Glutamatergic neuron (in vitro differentiated cells): ENCODE measurements at places on chromosomes 7 and 10.

- DNase-seq: no peak
Observed at GRCh38 chr10:110754375-110755105, 110.4 kb downstream of the RBM20 start.

DNA sequence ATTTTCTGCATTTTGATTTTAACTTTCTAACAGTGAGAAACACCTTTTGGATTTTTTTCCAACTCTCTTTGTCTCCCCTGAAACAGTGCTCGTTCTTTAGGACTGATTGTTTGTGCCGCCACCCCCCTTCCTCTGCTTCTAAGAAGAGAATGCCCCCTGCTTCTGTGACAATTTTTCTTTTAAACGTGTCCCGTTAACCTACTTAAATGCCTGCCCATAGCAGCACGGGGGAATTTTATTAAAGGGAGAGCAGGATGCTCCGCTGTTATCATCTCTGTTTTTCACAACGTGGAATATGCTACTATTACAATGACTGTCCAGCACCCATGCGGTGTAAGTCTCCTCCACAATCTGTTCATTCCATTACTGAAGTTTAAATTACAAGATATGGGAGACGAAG lies 67.8 kb downstream of the SVIL start:
- DNase-seq: no peak

DNA sequence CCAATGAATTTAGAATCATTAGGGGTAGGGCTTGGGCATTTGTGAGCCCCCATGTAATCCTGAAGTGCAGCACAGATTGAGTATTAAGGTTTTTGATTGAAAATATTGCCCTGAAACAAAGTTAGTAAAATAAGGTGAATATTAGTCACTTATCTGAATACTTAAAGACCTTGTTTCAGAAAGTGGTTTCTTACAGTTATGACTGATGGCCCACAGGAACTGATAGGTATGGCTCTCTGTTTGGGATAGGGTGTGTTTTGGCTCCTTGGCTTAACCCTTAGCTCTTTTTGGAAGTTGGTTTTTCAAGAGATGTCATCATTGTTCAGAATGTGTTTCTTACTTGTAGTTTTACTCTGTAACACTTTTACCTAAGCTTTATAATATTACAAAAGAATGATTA lies 34.8 kb downstream of the MDFIC start:
- no peak for DNase-seq

- DNase-seq: no peak
Observed at GRCh38 chr7:150451097-150451793, 815 bp downstream of the GIMAP8 start.

DNA sequence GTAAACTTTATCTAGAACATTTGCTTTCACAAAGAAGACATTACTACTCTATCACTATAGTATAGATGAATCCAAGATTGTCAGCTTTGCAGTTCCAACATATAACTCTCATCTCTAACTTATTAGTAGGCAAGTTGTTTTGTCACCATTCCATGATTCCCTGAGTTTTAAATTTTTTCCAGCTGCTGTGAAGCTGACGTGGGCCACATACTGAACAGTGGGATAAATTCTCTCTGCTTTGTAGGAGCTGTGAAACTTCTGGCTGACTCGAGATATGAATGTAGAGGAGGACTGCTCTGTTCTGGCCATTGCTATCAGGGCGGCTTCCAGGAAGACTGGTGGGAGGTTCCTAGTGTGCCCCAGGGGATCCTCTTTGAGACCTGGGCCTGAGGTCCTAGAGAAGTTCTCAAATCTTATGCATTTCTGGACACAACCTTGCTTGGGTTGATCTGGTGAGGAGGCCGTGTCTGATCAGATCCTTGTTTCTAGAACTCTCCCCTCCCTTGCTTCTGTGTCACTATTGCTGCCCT lies 58.0 kb downstream of the LSMEM1 start:
- DNase-seq: no peak

- no peak for DNase-seq
Observed at GRCh38 chr10:102523250-102524029, 19.7 kb downstream of the SUFU start.

GRCh38 chr10:119113751-119114732 lies 10.1 kb downstream of the DENND10 start:
- DNase-seq: no peak

DNA sequence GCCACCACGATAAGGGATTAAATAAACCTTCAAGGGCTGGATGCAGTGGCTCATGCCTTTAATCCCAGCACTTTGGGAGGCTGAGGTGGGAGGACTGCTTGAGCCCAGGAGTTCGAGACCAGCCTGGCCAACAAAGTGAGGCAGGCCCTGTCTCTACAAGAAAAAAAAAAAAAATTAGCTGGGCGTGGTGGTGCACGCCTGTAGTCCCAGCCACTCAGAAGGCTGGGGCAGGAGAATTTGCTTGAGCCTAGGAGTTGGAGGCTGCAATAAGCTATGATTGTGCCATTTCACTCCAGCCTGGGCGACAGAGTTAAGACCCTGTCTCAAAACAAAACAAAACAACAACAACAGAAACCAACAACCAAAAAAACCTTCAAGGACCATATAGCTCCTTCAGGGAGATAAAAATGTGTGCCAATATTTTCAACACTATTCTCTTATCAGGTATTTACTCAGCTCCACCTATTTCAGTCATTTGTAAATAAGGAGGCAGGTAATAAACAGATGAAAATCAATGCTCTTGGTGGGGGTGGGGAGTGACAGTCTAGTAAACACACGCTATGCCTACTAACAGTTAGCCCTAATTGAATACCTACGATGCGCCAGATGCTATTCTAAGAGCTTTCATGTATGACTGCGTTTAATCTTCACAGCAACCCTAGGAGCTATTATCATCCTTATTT lies 13.2 kb downstream of the BAIAP2L1 start:
- no peak for DNase-seq

DNA sequence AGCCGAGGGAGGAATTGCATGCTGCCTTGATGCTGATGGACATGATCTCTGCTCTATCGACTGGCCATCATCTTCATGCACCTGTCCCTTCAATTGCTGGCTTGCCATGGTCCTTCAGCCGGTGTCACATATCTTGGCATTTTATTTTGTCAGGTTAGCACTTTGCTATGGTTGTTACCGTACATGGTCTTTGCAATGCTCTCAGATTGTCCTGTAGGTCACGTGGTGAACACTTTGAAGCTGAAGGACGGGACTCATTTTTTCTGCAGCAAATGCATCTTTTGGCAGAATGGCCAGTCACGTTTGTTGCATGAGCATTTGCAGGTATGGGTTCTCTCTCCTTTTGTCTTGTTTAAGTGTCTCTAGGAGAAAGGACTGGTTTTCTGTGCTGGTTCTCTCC lies 326.8 kb upstream of the SHH start:
- no peak for DNase-seq

DNA sequence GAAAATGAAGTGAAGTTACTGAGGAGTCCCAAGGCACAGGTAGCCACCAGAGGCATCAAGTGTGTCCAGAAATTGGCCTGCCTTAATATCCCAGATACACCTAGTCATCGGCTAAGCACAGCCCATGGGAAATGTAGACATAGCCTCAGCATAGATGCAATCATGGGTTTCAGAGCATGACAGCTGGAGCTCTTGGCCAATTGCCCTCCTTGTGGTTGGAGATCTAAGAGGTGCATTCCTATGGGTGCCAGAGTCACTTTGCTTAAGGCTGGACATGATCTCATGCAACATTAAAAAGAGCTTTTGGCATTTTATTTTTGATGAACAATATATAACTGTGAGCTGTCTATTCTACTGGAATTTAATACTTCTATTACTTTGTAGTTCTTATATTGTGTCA lies 758.0 kb upstream of the LRRTM3 start:
- no peak for DNase-seq

- DNase-seq: no peak
Observed at GRCh38 chr10:131757285-131758058, 143.3 kb upstream of the PPP2R2D start.

DNA sequence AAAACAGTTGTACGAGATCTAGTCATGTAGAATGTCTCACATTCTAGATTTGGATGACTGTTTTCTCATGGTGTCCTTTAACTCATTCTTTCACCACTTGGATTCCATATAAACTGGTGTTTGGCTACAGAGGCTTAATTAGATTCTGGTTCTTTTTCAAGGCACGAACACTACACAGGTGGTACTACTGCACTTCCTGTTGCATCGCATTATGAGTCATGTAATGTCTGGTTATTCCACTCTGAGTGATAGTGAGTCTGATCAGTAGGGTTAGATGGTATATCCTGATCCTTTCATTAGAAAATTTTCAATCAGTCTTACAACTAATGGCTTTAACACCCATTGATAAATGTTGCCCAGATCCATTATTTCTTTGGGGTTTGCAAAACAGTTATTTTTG lies 11.2 kb upstream of the AKAP9 start:
- no peak for DNase-seq

- no peak for DNase-seq
Observed at GRCh38 chr10:48522011-48522765, 82.7 kb downstream of the ARHGAP22 start.

GRCh38 chr10:116554628-116555027 lies 8.9 kb downstream of the PNLIP start:
- no peak for DNase-seq

DNA sequence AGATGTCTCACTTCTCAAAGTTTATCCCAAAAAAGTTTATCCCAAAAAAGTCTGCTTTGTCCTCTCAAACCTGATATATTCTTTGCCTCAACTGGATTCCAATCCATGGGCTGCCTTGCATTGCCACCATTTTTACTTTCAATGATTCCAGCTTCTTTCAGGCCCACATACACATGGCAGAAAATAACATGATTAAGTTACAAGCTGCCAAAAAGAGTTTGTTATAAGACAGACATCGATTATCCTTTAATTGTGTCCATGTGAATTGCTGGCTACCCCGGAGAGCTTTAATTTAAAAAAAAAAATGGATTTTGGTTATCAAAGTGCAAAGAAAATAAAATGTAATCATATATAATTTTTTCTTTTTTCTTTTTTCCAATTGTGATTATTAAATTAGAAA lies 819.6 kb upstream of the SORCS1 start:
- DNase-seq: no peak

DNA sequence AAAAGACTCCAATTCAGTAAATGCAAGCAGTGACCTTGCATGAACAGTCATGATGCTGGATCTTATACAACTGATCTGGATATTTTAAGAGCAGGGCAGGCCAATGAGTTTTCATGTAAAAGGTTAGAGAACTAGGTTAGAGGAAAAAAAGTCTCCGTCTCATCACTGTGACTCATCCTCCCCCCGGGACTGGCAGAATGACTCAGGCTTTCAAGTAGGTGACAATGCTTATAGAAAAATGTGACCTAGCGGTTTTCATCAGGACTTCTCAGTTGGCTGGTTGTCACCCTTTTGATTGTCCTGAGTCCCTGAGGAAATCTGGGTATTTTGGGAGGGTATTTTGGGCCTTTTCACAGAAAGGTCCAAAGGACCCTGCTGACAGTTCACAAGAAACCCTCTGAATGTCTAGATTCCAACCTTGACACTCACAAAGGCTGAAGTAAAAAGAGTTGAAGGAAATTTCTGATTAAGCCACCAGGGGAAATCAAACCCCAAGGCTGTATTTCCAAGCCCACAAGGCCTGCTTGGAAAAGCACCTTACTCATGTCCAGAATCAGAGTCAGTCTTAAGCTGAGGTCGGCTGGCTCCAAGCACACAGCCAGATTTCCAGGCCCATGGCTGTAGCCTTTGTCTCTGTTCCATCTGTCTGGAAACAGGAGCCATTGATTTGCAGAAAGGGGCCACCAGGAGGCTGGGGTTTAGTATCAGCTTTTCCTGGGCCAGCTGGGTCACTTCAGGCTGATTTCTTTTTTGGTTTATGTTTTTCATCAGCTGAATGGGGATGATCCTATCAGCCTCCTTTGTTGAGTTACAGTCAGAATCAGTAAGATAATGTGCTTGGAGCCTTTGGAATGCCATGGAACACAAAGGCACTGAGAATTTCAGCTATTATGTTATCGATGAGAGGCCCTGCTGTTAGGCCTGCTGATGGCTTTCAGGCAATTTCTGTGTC lies 226.4 kb upstream of the HABP2 start:
- peak; percentile 40 for DNase-seq

GRCh38 chr10:117663750-117664149 lies 121.2 kb downstream of the EMX2 start:
- DNase-seq: no peak

GRCh38 chr10:89303161-89303560 lies 1.3 kb downstream of the IFIT2 start:
- no peak for DNase-seq

GRCh38 chr10:88150339-88150738 lies 286.9 kb downstream of the PTEN start:
- DNase-seq: no peak

DNA sequence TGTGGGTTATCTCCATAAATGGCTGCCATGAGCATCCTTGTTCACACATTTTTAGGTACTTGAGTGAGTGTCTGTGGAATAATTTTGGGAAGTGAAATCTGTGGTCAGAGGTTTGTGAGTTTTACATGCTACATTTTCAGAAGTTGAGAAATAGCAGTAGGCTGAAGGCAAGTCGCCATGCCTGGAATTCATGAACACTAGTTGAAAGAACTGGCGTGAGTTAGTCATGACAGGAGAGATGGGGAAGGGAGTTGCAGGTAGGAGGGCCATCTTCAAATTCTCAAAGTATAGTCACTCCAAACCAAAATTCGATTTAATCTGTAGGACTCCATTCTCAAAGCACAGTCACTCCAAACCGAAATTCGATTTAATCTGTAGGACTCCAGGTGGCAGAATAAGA lies 89.6 kb downstream of the EGFR start:
- no peak for DNase-seq

DNA sequence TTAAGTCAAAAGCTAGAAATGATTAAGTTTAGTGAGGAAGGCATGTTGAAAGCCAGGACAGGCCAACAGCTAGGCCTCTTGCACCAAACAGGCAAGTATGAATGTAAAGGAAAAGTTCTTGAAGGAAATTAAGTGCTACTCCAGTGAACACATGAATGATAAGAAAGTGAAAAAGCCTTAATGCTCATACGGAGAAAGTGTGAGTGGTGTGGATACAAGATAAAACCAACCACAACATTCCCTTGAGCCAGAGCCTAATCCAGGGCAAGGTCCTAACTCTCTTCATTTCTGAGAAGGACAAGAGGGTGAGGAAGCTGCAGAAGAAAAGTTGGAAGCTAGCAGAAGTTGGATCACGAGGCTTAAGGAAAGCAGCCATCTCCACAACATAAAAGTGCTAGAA lies 53.0 kb downstream of the DNAJC1 start:
- no peak for DNase-seq
